ENCODE measurements at places on chromosomes 7 and 10.

DNA sequence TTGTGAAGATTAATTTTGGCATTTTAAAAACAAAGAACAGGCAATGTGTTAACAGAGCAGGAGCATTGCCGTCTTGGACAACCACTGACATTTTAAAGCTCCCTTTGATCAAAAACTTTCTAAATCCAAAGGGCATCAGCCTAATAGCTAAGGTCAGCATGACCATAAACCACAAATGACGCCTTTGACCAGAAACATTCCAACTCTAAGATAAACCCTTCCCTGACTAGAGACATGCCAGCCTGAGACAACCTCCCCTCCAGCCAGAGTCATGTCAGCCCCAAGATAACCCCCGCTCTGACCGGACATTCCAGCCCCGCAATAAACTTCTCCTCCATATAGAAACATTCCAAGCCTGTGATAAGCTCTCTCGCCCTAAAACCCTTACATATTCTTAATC lies 949.4 kb upstream of the POT1 start:
- DNase-seq, result no peak

GRCh38 chr7:42238709-42239366 lies 1.8 kb upstream of the GLI3 start:
- no peak for DNase-seq

- DNase-seq, result no peak
These were observed 113.9 kb downstream of the ITGA8 start for GRCh38 chr10:15605740-15606369.

GRCh38 chr7:24580283-24580946 lies 7.2 kb downstream of the PALS2 start:
- DNase-seq, result no peak

DNA sequence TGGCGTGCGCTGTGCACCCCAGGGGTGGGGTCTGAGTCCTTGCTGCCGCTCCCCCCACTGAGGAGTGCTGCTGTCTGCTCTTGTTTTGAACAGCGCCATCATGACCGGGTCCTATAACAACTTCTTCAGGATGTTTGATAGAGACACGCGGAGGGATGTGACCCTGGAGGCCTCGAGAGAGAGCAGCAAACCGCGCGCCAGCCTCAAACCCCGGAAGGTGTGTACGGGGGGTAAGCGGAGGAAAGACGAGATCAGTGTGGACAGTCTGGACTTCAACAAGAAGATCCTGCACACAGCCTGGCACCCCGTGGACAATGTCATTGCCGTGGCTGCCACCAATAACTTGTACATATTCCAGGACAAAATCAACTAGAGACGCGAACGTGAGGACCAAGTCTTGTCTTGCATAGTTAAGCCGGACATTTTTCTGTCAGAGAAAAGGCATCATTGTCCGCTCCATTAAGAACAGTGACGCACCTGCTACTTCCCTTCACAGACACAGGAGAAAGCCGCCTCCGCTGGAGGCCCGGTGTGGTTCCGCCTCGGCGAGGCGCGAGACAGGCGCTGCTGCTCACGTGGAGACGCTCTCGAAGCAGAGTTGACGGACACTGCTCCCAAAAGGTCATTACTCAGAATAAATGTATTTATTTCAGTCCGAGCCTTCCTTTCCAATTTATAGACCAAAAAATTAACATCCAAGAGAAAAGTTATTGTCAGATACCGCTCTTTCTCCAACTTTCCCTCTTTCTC lies 26.0 kb downstream of the BNIP3 start:
- DNase-seq, result no peak

DNA sequence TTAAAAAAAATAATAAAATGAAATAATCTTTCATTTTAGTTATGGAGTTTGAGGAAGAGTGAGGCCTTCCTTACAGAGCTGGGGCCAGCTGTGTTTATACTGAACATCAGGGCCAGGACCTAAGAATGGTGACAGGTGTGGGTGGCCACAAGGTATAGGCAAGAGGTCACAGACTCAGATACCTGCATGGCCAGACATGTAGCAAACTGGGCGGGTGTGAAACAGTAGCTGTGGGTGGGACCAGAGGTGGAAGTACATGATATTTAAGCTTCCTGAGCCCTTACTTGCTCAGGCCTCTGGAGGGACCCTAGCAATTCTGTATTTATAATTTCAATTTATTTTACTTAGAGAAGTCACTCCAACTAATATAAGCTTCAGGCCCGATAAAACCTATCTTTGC lies 27.7 kb upstream of the CAMK1D start:
- no peak for DNase-seq

Measured in AML-193 (cell line).